ENCODE measurements at places on chromosomes 5 and 9.

DNA sequence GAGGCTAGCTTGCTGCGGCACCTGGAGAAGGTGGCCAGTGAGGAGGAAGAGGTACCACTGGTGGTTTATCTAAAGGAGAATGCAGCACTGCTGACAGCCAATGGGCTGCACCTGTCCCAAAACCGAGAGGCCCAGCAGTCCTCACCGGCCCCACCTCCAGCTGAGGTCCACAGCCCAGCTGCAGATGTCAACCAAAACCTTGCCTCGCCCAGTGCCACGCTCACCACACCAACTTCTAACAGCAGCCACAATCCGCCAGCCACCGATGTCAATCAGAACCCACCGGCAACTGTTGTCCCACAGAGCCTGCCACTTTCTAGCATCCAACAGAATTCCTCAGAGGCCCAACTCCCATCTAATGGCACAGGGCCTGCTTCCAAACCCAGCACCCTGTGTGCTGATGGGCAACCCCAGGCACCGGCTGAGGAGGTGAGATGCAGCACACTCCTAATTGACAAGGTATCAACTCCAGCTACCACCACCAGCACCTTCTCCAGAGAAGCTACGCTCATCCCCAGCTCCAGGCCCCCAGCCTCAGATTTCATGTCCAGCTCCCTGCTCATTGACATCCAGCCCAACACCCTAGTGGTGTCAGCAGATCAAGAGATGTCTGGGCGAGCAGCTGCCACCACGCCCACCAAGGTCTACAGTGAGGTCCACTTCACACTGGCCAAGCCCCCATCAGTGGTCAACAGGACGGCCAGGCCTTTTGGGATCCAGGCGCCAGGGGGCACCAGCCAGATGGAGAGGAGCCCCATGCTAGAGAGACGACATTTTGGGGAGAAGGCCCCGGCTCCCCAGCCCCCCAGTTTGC lies 8.0 kb downstream of the SYNPO start:
- DNase-seq, result no peak

DNA sequence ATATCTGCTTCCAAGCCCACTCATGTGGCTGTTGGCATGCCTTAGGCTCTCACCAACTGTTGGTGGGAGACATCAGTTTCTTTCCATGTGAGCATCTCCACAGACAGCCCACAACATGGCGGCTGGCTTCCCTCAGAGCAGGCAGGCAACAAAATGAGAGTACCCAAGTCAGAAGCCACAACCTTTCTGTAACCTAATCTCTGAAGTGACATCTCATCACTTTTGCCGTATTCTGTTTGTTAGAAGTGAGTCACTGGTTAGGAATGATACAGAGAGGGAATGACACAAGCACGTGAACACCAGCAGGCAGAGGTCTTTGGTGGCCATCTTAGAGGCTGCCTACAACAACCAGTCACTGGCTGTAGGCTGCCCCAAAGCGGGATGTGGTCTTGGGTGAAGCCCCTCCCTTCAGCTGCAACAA lies 88.6 kb upstream of the RASGRF2 start:
- DNase-seq, result no peak

GRCh38 chr5:168238463-168238862 lies 53.0 kb upstream of the WWC1 start:
- DNase-seq, result no peak

DNA sequence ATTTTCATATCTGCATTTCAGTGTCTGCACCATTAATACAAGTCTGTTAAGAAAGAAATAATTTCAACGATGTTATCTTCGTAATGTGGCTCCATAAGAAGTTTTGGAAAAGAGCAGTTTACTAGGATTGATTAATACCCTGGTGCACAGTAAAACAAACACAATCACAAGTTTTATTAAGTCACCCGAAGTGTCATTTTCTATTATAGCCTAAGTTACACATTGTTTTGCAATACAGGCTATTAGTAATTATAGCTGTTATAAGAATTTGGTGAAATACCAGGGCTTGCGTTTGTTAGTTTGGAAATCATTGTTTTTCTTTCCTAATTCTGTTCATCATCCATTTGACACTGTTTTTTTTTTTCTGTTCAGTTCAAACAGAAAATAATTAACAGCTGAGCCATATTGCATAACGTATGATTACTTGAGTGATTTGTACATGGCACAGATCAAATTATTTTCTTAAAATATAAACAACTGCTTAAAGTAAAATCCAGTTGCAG lies 30.6 kb downstream of the LVRN start:
- no peak for DNase-seq

- DNase-seq, result no peak
Measured at GRCh38 chr9:72551306-72551705, 29.9 kb downstream of the TMC1 start.

- DNase-seq, result no peak
Measured at GRCh38 chr5:44336708-44337107, 52.5 kb downstream of the FGF10 start.

DNA sequence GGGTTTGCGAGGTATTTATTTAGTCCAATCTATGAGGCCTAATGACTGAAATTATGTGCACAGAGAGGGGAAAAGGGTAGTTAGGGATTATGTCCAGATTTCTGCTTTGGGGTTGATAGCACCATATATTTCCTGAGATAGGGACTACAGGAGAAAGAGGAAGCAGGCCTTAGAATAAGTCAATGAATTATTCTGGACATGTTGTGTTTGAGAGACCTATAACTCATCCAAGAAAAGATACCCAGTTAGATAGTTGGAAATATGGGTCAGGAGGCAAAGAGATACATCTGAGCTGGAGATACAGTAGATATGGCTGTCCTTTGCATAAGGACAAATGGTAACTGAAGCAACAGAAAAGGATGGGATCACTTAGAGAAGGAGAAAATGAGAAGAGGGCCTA lies 53.1 kb downstream of the NR3C1 start:
- no peak for DNase-seq

GRCh38 chr9:18743971-18744370 lies 270.0 kb downstream of the ADAMTSL1 start:
- DNase-seq, result no peak

GRCh38 chr5:18932081-18932480 lies 1055.9 kb downstream of the CDH18 start:
- DNase-seq, result no peak

- DNase-seq, result no peak
Measured at GRCh38 chr5:149149942-149150341, 8.6 kb downstream of the ABLIM3 start.

DNA sequence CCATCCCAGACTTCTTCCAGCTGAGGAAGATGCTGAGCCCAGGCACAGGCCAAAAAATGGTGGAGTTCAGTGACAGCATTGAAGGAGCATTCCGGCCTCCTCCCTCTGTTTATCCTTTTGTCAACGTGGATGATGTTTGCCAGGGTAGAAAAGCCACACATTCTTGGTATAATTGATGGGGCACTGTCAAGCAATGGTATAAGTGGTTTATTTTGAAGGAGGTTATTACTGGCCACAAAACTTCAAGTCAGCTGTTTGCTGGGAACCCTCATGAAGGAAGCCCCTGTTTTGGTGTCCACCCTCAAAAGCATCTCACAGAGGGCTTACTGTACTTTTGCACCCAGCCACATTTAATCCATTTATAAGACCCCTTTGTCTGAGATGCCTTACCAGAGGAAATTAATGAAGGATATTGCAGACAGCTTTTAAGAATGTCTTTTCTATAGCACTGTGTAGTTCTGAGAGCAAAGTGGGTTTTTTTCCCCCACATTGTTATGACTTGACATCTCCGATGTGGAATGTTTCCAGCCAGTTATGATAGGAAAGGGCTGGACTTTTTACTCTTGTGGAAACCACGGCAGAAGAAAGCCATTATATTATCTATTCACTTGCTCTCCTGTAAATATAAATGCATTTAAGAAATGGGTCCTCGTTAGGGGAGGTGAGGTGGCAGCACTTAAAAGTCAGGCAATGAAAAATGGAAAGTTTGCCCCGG lies 95.5 kb upstream of the SPATA31D4 start:
- no peak for DNase-seq

DNA sequence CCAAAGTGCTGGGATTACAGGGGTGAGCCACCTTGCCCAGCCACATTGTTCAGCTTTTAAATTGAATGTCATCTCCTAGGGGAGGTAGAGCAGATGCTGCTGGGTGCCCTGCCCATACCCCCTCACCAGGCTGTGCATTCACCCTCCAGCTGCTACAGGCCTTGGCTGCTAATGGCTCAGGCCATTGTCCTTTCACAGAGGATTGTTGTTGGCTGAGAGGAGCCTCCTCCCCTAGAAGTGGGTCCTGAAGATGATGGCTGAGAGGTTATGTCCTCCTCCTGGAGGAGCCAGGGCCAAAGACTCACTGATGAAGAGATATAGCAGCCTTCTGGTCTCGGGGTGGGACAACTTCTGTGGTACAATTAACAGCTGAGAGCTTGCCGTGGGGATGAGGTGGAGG lies 74.6 kb downstream of the PHAX start:
- no peak for DNase-seq

DNA sequence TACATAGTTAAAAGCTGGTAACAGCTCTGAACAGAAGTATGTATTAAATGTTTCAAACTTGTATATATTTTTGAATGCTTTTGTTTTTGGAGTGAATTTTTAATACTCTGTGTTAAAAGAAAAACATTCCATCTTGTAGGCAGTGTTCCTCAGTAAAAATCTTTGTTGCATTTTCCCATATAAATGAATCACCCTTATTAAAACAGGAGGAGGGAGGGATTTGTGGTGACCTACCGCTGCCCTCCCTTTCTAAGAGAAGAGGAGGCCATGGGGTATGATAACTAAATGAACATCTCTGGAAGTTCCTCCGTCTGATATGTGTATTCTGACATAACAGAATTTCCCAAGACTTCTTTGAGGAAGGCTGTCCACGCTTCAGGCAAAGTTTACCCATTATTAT lies 53.4 kb downstream of the INIP start:
- DNase-seq, result no peak

GRCh38 chr9:116405321-116405720 lies 251.7 kb downstream of the PAPPA start:
- no peak for DNase-seq

GRCh38 chr9:128124873-128125579 lies 2.5 kb downstream of the PTGES2 start:
- DNase-seq, result peak; percentile 26

DNA sequence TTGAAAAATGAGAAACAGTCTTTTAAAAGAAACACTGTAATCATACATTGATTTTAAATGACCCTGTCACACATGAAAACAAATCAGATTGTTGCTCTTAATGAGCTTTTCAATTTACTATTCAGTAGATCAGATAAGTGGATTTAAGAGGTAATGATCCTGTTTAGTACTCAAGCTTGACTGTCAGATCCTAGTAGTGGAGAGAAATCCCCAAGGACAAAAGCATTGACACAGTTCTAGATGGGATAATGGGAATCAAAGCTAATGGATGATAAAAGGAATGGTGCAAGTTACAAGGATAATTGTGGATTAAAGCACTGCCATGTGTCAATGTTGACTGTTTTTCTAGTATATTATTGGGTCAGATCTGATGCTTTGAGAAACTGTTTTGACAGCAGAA lies 142.3 kb upstream of the TLX3 start:
- no peak for DNase-seq

DNA sequence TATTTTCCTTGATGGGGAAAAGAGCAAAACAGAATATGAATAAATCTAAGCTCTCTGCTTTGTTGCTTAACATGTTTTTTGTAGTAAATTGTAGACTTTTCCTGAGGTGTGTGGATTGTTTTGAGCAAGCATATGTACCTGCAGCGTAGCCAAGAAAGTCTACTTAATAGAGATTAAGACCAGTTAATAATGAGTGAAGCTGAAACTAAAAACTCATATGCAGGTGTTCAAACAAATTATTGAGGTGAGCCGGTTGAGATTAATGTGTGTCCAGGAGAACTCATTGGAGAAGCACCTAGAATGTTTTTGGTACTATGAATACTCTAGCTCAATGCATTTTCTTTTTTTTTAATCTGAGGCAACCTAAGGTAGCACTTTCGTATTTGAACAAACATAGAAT lies 49.2 kb downstream of the COX7C start:
- DNase-seq, result no peak

GRCh38 chr9:107881626-107882300 lies 392.2 kb upstream of the KLF4 start:
- DNase-seq, result no peak

DNA sequence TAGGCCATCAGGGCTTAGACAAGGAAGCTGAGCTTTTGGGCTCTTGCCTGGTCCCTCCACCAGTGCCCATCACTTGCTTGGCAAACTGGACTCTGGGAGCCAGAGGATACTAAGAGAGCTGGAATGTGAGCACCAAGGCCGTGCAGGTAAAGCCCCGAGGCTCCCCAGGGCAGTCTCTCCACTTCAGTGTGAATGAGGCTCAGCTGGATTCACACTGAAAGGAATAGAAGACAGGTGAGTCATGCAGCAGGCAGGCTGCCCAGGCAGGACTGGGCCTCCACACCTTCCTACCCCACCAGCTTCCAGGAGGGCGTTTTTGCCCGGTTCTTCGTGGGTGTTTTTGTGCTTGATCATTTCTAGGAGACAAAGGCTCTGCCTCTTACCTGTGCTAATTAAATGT lies 7.3 kb upstream of the CTSV start:
- no peak for DNase-seq

DNA sequence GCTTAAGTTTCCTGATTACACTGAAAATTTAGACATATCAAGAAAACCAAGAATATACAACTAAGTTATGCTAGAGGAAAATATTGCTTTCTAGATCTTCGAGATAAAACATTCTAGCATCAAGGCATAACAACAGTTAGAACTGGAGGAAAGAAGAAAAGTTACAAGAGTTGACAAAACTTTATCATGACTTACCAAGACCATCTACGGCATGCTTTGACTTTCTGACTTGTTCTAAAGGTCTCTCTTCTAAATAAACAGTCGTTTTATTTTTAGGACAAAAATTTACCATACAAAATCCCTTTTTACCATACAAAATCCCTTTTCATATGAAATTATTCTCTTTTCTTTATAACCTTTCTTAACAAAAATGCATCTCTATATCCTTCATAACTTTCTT lies 1110.1 kb upstream of the CDH10 start:
- DNase-seq, result no peak

DNA sequence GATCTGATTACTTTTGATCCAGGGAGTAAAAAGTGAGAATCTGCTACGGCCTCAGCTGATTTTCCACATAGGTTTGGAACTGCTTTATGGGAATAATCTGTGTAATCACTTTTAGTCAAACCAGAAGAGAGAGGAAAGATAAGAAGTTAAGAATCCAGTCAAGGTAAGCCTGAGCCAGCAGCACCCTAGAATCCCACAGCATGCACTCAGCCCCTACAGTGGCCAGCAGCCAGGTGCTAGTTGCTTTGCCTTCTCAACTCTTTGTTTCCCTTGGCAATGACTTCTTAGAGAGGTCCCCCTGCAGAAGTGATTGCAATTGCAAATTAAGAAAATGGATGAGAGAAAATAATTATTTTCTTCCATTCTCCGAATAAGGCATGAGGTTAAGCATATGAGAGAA lies 59.7 kb upstream of the TMED7 start:
- no peak for DNase-seq

Data from effector CD4-positive, alpha-beta T cell (primary cell).